ENCODE measurements at places on chromosomes 7 and 10.

- DNase-seq: no peak
Measured at GRCh38 chr10:114290038-114290437, 51.0 kb downstream of the VWA2 start.

GRCh38 chr10:90675621-90676020 lies 182.2 kb downstream of the HTR7 start:
- DNase-seq: no peak

DNA sequence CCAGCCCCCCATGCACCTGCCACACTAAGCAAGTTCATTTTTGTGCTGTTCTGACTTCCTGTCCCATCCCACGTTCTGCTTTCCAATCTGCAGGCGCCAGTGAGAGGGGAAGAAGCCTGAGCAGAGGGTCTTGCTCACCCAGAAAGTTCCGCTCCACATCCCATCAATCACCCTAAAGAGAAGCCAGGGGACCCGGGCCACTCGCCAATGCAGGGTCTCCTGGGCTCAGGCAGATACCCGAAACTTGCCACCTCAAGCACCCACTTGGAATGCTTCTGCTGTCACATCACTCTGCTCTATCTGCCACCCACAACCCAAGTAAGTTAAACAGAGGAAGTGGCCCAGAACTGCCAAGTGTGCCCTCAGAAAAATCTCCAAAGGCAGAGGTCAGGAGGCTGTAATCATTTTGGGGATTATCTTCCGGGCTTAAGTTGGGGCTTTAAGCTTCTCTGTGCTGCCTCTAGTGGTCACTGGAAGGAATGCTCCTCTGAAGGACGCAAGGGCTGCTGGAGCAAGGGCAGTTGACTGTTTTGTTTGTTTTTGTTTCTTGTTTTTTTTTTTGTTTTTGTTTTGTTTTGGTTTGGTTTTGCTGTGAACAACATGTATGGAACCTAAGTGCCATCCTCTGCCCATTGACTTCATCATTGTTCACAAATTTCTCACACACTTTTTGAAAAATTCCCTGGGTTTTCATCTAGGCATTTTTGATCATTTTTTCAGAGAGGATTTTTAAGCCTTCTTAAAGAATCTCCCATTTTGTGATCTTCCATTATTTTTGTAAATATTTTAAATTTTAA lies 25.5 kb downstream of the PRR15 start:
- DNase-seq: no peak

DNA sequence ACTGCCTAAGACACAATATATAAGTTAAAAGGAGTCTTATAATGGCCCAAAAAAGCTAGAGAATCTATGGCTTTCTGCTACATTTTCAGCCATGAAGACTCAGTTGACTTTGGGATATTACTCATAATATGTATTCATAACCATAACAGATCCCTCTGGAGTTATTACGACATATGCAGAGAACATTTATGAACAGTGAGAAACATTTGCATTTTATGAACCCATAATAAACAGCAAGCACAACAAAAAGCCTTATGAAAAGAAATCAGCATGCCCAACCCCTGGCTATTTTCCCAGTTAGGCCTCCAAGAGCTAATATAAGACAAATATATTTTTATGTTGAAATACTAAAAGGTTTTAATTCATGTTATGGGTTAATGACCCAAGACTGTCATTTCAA lies 52.4 kb downstream of the ARMH3 start:
- DNase-seq: no peak

DNA sequence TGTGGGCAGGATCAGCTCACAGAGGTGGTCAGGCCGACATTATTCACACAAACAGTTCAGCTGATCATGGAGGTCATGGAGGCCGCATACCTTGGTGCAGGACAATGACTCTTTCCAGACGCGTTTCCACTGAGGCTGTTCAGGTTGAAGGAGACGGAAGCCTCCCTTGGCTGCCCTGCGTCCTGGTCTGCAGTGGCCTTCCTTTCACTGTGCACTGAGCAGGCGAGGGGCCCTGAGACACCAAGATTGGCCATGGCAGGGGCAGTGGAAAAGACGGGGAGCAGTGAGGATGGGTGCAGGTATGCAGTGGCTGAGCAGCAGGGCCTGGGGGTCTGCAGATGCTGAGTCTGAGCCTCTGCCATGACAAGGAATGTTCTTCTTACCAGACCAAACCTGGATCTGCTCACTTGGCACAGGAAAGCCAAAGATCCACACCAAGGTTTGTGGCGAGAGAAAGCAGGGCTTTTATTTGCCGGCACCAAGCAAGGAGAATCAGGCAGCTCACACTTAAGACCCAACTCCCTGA lies 263.3 kb downstream of the GLRX3 start:
- no peak for DNase-seq

- DNase-seq: no peak
Measured at GRCh38 chr10:118473305-118473960, 122.0 kb downstream of the PRLHR start.

GRCh38 chr10:112307358-112308124 lies 24.3 kb downstream of the TECTB start:
- DNase-seq: peak; percentile 8

- DNase-seq: no peak
Measured at GRCh38 chr10:60137292-60137992, 231.1 kb upstream of the CCDC6 start.

DNA sequence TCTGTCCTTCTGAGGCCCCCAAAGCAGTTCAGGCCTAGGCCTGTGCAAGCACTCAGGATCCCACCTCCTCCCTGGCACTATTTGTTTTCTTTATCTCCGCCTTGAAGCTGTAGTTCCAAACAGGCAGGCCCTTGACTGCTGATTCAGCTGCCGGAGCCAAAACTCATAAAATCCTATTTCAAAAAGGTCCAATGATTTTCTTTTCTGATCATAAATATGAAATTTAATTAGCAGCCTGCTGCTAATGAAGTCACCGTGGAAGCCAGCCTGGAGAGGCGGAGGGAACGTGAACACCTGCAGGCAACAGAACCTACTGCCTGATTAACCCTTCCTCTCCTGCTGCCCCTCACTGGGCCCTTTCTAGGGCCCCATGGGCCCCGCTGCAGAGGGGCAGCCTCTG lies 60.1 kb downstream of the CARD11 start:
- DNase-seq: no peak

DNA sequence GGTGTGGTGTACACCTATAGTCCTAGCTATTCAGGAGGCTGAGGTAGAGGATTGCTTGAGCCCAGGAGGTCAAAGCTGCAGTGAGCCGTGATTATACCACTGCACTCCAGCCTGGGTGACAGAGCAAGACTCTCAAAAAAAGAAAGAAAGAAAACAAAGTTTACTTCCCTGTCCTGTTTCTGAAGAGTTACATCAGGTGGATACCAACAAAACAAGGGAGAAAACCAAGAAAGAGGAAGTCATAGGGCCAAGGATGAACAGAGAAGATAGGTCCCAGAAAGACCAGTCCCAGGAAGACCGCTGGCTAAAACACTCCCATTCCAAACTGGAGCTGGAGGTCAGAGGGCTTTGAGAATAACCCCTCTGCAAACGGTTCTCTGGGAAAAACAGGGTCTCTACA lies 13.5 kb downstream of the MACROH2A2 start:
- DNase-seq: no peak

- DNase-seq: peak; percentile 39
Measured at GRCh38 chr10:124647421-124648130, 96.6 kb downstream of the FAM53B start.

GRCh38 chr10:114304571-114305421 lies 65.7 kb downstream of the VWA2 start:
- peak; percentile 48 for DNase-seq

DNA sequence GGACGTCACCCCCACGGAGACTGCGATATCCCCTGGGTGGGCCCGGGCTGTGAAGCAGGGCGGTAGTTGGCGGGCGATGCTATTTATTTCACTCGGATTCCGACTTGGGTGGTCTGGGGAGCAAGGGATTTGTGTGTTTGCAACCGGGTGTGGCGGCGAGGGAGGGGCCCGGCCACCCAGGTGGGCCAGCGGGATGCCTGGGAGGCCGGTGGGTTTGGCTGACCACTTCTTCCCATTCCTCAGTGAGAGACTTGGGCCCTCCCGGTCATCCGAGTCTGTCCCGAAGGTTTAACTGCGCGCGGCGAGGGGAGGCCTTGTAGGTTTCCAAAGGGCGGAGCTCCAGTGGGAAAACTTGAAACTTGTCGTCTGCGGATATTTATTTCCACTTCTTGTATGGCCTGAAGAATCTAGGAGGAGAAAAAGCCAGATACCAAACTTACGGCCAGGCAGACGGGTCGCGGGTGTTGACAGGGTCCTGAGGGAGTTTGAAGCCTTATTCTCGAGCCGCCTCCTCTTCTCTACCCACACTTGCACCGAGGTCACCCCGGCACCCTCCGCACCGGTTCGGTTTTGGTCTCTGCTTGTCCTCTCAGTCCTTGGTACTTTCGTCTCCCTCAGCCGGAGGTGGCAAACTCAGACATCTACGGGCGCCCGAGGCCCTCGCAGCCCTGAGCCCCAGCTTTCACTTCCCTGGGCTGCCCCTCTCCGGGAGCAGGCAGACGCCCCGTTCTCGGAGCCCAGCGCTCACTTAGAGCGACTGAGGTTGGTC lies 17.9 kb downstream of the ZNF316 start:
- DNase-seq: no peak

- no peak for DNase-seq
Measured at GRCh38 chr7:100397315-100398081, 24.2 kb downstream of the PILRA start.

DNA sequence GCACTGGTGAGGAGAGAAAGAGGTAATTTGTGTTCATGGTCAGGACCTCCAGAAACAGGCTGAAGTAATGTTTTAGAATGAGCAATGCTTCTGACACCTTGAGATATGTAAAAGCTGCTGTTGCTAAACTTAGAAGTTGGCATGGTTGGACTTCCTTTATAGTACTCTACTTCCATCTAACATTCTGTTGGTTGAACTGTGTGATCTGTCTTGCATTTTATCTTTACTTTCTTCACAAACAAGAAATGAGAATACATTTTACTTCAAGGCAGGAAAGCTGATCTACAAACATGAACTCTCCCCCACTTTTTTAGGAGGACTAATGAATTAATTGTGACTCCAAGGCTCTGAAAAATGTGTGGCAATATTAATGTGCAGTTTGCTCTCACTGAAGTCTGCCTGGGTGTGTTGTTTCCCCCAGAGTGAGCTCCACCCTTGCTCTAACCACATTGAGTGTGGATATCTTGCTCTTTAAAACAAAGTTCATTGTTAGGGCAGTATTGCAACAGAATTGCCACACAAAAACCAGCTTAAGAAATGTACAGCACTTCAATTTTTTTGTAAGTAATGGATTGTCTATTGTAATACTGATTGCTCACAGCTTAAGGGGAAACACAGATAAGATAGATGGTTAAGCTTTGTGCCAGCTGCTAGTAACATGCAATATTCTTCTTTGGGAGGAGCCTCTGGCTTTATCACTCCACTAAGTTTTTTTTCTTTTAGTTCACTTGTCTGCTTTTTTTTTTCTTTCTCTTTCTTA lies 69.0 kb downstream of the ADD3 start:
- no peak for DNase-seq

DNA sequence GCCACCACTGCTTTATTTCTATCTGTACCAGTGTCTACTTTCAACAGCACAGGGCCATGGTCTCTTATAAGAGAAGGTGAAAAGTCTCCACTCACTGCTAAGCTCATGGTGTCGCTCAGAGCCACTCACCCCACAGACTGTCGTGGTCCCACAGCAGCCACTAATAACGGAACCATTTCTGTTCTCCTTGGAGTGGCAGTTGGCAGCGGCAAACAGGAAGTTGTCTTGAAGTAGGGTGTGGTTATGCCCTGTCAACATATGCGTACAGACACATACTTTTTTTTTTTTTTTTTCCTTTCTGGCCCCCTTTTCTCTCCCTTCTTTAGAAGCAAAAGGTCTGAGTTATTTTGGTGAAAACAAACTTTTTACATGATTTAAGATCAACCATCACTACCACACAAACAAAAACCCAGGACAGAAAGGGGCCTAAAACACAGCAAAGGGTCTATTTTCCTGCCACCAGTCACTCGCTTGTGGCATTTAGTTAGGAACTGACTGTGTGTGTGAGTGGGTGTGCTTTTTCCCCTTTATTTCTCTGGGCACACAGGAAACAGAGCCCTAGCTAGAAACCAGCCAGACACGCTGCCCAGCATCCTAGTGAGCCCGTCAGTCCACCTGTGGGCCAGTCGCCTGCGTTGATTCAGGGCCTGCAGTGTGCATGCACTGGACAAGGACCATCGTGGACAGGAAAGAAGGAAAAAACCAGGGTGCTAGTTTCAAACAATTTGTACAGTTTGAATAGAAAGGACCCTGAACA lies 96.7 kb upstream of the EFCAB10 start:
- no peak for DNase-seq

- DNase-seq: no peak
Measured at GRCh38 chr7:3192669-3193068, 108.4 kb upstream of the SDK1 start.

GRCh38 chr7:246451-246850 lies 43.5 kb upstream of the FOXL3 start:
- no peak for DNase-seq

GRCh38 chr7:74302745-74303221 lies 13.6 kb downstream of the CLIP2 start:
- DNase-seq: no peak

DNA sequence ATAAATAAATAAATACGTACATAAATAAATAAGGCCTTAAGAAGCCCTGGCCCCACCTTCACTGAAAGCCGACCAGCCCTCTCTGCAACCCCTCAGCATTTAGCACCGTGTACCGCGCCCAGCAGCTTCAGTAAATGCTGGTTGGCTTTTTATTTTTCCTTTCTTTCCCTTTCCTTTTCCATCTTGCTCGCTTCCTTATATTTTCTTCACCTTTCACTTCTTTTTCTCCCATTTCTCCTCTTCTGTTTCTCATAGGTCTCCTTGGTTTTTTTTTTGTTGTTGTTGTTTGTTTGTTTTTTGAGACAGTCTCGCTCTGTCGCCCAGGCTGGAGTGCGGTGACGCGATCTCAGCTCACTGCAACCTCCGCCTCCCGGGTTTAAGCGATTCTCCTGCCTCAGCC lies 11.2 kb downstream of the ZAN start:
- no peak for DNase-seq

- DNase-seq: no peak
Measured at GRCh38 chr10:16752099-16752498, 65.1 kb downstream of the RSU1 start.

DNA sequence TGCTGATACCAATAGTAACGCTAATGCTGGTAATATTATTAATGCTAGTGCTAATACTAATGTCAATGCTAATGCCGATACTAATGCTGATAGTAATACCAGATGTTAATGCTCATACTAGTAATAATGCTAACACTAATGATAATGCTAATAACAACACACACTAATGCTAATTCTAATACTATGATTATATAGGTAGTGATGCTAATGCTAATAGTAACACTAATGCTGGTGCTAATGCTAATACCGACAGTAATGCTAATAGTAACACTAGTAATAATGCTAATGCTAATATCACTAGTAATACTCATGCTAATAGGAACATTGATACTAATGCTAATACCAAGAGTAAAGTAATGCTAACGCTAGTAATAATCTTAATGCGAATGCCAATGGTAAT lies 406.4 kb upstream of the RNF32 start:
- no peak for DNase-seq

GRCh38 chr7:25831831-25832411 lies 320.1 kb upstream of the NFE2L3 start:
- no peak for DNase-seq
